Fibroblast of skin of scalp (primary cell): ENCODE measurements at places on chromosomes 6 and 20.
A peak's percentile ranks its signal among the peaks of the same experiment; 100 is the strongest.

GRCh38 chr6:15065261-15065989 is 180.4 kb upstream of the JARID2 start:
- no peak for DNase-seq

GRCh38 chr6:106823732-106824351 is 150.7 kb downstream of the CD24 start:
- no peak for DNase-seq

- DNase-seq = no peak
These were observed 156.8 kb upstream of the RALGAPA2 start for GRCh38 chr20:20869161-20869775.

- DNase-seq = no peak
These were observed 65.0 kb downstream of the PSMG4 start for GRCh38 chr6:3323696-3324261.

DNA sequence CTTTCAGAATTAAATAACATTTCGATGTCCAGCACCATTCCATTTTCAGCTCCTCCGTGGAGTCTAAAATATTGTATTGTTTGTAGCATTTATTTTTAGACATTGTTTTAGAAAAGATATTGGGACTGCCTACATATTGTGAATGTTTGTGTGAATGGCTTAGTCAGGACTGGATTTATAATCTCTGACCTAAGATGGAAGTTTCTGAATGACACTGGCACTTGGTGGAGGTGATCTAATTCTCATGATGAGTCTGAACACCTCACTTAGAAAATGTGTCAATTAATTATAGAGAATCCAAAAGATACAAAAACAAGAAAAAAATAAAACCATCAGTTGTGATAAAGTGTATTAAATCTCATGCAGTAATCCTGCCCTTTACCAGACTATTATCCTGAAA is 60.8 kb upstream of the HBS1L start:
- DNase-seq = no peak

DNA sequence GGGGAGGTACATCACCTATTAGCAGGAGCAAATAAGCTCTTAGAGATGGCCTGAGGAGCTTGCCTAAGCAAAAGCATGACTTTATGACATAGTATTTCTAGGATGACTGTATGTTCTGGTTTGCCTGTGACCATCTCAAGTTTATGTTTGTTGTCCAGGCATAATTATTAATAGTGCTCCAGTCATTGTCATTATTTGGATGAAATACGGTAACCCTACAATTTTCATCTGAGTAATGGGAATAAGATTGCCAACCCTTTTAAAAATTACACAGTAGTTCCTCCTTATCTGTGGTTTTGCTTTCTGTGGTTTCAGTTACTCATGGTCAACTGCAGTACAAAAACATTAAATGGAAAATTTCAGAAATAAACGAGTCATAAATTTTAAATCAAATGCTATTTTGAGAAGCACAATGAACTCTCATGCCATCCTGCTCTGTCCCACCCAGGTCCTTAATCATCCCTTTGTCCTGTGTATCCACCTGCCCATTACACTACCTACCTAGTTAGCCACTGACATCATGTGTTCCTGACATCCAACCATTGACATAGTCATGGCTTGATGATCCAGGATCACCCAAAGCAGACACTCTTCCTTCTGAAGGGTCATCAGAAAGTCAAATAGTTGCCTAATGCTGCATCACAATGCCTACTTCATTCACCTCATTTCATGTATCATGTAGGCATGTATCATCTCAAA is 27.0 kb upstream of the TFB1M start:
- DNase-seq = peak; percentile 47

GRCh38 chr6:132751306-132751705 is 6.4 kb downstream of the VNN2 start:
- no peak for DNase-seq

DNA sequence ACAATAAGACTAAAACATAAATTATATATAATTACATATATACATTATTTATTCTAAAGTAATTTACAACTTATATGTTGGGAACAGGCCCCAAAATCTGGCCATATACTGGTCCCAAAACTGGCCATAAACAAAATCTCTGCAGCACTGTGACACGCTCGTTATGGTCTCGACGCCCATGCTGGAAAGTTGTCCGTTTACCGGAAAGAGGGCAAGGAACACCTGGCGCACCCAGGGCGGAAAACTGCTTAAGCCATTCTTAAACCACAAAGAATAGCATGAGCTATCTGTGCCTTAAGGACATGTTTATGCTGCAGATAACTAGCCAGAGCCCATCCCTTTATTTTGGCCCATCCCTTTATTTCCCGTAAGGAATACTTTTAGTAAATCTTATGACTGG is 164.9 kb downstream of the CENPW start:
- DNase-seq = no peak

DNA sequence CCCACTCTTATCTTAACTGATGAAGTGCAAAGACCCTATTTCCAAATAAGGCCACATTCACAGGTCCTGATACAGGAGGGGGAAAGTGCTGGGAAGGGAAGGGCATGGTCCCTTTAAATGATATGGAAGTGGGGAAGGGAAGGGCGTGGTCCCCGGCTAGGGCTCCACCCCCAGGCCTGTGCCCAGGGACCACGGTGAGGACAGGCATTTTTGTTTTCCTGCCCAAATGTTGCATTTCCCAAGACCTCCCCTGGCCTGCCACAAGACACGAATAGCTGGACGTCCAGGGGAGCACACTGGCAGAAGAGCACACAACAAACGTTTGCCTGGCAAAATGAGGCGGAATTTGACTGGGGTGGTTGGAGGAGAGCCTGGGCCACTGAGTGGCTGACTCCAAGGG is 16.1 kb upstream of the HFE start:
- peak; percentile 12 for DNase-seq

- no peak for DNase-seq
These were observed 335.8 kb upstream of the NT5E start for GRCh38 chr6:85113934-85114580.

DNA sequence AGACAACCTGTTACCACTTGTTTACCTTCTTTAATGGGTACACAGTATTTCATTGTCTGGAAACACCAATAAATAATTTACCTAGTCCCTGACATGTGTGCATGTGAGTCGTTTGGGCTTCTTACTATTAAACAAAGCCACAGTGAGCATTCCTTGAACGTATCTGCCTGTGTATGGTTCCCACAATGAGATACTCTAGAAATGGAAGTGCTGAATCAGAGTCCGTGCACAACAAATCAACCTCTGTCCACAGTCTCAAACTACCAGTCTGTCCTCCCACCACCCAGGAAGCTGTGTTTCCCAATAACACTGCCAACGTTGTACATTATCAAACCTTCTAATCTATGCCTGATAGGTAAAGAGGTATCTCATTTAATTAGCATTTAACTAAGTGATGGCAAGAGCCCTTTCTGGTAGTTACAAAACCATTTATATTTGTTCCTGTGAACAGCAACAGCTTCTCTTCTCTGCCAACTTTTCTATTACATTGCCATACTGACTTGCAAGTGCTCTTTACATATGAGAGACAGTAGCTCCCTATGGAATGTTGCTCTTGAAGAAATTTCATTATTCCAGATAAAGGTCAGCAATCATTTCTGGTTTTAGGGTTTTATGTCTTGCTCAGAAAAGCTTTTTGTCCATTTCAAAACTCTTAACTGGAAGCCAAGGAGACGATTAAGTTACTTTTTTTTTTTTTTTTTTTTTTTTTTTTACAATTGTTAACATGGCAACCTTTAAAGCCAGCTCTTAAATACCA is 14.7 kb downstream of the JAG1 start:
- no peak for DNase-seq

GRCh38 chr6:56231827-56232226 is 15.6 kb downstream of the COL21A1 start:
- peak; percentile 31 for DNase-seq

- peak; percentile 29 for DNase-seq
These were observed 295.3 kb downstream of the PRL start for GRCh38 chr6:22001396-22002027.

DNA sequence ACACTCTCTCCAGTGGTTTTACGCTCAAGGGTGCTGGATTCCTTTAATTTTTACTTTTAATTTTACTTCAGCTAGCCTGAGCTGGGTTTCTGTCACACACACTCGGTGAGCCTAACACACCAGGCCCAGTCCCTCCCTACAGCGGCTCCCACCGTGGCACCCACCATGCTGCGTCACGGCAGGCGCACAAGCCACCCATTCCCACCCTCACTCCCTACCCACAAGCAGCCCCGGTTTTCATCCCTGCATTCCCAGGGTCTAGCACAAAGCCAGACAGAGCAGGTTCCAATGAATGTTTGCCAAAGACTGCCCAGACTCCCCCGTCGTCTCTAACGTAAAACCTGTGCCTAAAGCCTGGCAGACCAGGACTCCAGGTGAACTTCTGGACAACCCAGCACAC is 50.3 kb downstream of the MYH7B start:
- no peak for DNase-seq

DNA sequence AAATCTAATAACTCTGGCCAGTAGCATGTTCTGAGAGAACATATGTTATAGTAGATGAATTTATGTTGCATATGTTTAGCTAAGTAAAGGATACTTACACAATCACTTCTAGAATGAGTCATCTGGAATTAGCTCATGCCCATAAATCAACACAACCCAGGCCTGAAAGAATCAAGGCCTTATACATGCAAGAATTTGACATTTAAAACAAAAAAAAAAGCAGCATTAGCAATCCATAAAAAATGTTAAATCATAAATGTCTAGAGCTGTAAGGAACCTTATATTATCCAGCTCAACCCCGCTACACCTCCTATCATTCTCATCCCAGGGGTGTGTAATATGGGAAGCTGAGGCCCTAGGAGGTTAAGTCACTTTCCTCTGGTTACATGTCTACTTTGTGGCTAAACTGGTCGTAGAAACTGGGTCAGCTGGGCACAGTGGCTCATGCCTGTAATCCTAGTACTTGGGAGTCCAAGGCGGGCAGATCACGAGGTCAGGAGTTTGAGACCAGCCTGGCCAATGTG is 105.2 kb upstream of the CARMIL1 start:
- peak; percentile 99 for DNase-seq

GRCh38 chr6:37507690-37508421 is 8.2 kb upstream of the CCDC167 start:
- no peak for DNase-seq

GRCh38 chr6:43738877-43739641 is 31.0 kb upstream of the VEGFA start:
- no peak for DNase-seq

- no peak for DNase-seq
These were observed 66.3 kb downstream of the FILIP1 start for GRCh38 chr6:75427329-75427728.
